ENCODE measurements at places on chromosomes 13 and 19. TPM values are rescaled to one million over a fixed set of nuclear protein-coding genes. Genes with fewer than 3 reads are reported as not detected.

DNA sequence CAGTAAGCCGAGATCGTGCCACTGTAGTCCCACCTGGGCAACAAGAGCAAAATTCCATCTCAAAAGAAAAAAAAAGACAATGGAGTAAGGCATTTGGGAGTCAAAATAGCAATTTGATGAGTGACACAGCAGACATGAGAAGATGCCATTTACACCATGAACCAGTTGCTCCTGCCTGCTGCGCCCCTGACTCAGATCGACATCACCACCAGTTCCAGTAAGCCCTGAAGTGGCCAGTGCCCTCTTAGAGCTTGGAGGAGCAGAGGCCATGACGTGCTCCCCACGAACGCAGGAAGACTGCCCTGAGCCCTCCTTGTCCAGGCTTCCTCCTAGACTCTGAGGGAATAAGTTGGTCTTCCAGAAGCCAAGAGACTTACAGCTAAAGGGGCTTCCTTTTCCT is 339.2 kb downstream of the MYO16 start:
- no peak overlapping the region for H3K4me3 ChIP-seq
- H3K36me3 ChIP-seq, result no peaks in the 10 kb centered on the region
- H3K27me3 ChIP-seq, result no peaks in the 10 kb centered on the region
- no peak for DNase-seq
- no peaks in the 10 kb centered on the region for H3K4me1 ChIP-seq
- H3K27ac ChIP-seq, result no peak overlapping the region

DNA sequence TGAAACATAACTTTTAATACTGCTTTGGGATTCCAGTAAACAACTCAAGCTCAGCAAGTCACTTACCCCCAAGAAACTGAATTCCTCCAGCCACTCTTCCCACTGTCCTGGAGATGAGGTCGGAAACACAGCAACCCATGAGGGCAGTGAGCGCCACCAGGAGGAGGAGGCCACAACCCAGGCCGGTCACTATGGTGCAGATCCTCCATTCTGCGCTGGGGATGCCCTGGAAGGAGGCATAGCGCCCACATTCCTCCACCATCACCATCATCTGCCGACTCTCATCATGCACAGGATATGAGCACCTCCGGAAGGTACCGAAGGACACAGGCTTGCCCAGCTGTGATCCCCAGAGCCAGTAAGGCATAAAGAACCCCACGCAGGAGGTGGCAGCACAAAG is 2.2 kb downstream of the LHFPL6 start:
- H3K36me3 ChIP-seq, result no peaks in the 10 kb centered on the region
- peak overlapping the region; percentile 91 for H3K4me3 ChIP-seq
- H3K27ac ChIP-seq, result peak overlapping the region; percentile 67
- DNase-seq, result peak; percentile 65

- H3K27ac ChIP-seq, result peak overlapping the region; percentile 1
- no peak for DNase-seq
- H3K36me3 ChIP-seq, result peaks cover 12% of the 10 kb centered on the region
Observed at GRCh38 chr19:3692141-3693024, 7.9 kb downstream of the PIP5K1C start.

USHBP1 gene
- total RNA-seq, result 5.1 TPM

DNA sequence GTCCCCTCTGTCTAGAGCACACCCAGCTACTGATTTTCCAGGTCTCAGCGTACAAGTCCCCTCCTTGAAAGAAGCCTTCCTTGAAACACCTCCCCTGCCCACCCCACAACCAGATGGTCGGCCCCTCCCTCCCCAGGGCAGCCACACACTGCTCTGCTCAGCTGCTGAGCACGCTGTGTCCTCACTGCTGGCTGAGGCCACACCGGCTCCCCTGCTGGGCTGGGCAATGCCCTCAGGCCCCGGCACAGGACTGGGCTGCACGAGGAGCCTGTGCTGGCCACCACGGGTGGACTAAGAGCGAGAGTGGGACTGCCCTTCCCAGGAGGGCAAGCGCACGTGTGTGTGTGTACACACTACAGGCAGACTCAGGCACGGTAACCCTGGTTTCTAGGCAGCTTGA is 11.8 kb upstream of the RSPH6A start:
- no peaks in the 10 kb centered on the region for H3K27me3 ChIP-seq
- no peak overlapping the region for H3K4me3 ChIP-seq
- H3K27ac ChIP-seq, result no peak overlapping the region
- no peaks in the 10 kb centered on the region for H3K4me1 ChIP-seq
- peaks cover 96% of the 10 kb centered on the region for H3K36me3 ChIP-seq

DNA sequence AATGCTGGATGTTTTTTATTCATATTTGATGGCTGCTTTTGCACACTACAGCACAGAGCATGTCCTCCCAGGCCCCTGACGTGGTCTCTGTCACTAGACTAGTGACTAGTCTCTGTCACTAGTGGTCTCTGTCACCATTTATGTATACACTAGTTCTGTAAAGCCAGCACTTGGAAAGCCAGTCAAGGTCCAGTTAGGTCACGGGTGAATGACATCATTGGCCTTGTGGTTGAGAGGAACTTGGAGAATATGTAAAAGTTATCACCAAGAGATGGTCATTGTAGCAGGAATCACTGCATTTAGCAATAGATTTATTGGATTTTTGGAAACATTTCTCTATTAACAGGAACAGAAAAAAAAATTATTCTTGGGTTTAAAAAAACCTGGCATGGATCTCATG is 72.9 kb downstream of the SHISA2 start:
- H3K36me3 ChIP-seq, result no peaks in the 10 kb centered on the region
- no peak overlapping the region for H3K4me3 ChIP-seq
- no peaks in the 10 kb centered on the region for H3K4me1 ChIP-seq
- H3K27ac ChIP-seq, result no peak overlapping the region
- no peaks in the 10 kb centered on the region for H3K27me3 ChIP-seq

DNA sequence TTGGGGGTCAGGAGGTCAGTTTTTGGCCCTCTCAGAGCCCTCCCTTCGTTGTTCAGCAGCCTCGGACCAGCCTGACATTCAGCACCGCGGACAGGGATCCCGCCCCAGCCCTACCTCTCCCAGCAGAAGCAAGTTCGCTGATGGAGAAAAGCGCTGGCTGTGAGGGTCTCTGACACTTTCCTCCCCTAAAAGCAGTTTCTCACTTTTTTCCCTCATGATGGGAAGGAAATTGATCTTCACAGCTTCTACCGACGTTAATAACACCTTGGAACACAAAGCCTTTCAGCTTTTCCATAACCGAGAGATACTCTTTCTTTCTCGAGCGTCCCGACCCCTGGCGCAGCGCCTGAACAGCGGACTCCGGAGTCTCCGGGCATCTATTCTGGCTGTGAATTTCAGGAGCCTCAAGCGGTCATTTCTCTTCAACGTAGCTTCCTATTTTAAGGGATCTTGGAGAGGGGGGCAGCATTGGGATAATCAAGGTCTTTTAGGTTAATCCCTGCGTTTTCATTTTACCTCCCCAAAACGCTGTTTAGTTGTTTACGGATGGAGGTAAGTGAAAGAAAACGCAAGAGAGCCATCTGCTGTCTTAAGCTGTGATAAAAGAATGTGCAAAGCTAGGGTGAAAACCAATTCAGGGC is 467.2 kb downstream of the ITGBL1 start:
- peaks cover 17% of the 10 kb centered on the region for H3K27me3 ChIP-seq
- H3K36me3 ChIP-seq, result no peaks in the 10 kb centered on the region
- no peaks in the 10 kb centered on the region for H3K4me1 ChIP-seq
- peak overlapping the region; percentile 25 for H3K4me3 ChIP-seq

DNA sequence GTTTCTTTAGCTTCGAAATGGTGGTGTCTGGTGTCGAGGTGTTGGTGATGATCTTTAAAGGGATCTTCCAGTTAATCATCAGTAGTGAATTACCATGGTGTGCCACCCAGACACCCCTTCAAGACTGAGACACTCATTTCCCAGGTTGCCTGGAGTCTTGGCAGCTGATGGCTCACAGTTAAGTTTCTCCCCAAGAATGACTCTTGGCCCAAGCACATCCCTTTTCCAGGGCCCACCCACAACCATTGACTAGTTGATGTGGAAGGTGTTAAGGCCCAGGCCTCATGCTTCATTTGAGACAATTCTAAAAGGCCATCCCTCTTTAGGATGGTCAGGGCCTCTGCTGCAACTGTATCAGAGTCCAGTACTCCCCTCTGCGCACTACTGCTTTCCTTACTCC is 145.5 kb downstream of the FOXO1 start:
- DNase-seq, result no peak
- no peaks in the 10 kb centered on the region for H3K27me3 ChIP-seq
- H3K4me1 ChIP-seq, result no peaks in the 10 kb centered on the region

TBXA2R gene
- 5.1 TPM for total RNA-seq

SPHK2 gene
- total RNA-seq, result 5.7 TPM

MYPOP gene
- 16.0 TPM for total RNA-seq

- H3K36me3 ChIP-seq, result no peaks in the 10 kb centered on the region
- no peaks in the 10 kb centered on the region for H3K4me1 ChIP-seq
- H3K27me3 ChIP-seq, result no peaks in the 10 kb centered on the region
- no peak overlapping the region for H3K4me3 ChIP-seq
- no peak for DNase-seq
- peak overlapping the region; percentile 19 for H3K27ac ChIP-seq
Observed at GRCh38 chr13:80684217-80684991, 343.5 kb upstream of the SPRY2 start.

- H3K4me1 ChIP-seq, result no peaks in the 10 kb centered on the region
- no peak overlapping the region for H3K4me3 ChIP-seq
- no peaks in the 10 kb centered on the region for H3K36me3 ChIP-seq
- H3K27me3 ChIP-seq, result no peaks in the 10 kb centered on the region
- DNase-seq, result no peak
Observed at GRCh38 chr13:71149498-71150363, 717.3 kb downstream of the DACH1 start.

GRCh38 chr19:8390617-8390981 is 439 bp downstream of the RAB11B start:
- H3K4me3 ChIP-seq, result peak overlapping the region; percentile 82
- peak overlapping the region; percentile 100 for H3K27ac ChIP-seq
- DNase-seq, result peak; percentile 95

- H3K36me3 ChIP-seq, result no peaks in the 10 kb centered on the region
- H3K4me3 ChIP-seq, result no peak overlapping the region
- H3K4me1 ChIP-seq, result no peaks in the 10 kb centered on the region
- DNase-seq, result no peak
- no peak overlapping the region for H3K27ac ChIP-seq
Observed at GRCh38 chr13:67258482-67258881, 28.3 kb upstream of the PCDH9 start.

ZNF14 gene
- total RNA-seq, result 3.1 TPM

- no peaks in the 10 kb centered on the region for H3K4me1 ChIP-seq
- H3K36me3 ChIP-seq, result no peaks in the 10 kb centered on the region
- H3K27me3 ChIP-seq, result no peaks in the 10 kb centered on the region
- no peak for DNase-seq
Observed at GRCh38 chr13:75749407-75749806, 113.3 kb downstream of the LMO7 start.

FCAR gene
- not detected for total RNA-seq

GRCh38 chr13:91216928-91217700 is 130.4 kb upstream of the MIR17HG start:
- H3K36me3 ChIP-seq, result no peaks in the 10 kb centered on the region
- H3K27ac ChIP-seq, result no peak overlapping the region
- no peak for DNase-seq

DNA sequence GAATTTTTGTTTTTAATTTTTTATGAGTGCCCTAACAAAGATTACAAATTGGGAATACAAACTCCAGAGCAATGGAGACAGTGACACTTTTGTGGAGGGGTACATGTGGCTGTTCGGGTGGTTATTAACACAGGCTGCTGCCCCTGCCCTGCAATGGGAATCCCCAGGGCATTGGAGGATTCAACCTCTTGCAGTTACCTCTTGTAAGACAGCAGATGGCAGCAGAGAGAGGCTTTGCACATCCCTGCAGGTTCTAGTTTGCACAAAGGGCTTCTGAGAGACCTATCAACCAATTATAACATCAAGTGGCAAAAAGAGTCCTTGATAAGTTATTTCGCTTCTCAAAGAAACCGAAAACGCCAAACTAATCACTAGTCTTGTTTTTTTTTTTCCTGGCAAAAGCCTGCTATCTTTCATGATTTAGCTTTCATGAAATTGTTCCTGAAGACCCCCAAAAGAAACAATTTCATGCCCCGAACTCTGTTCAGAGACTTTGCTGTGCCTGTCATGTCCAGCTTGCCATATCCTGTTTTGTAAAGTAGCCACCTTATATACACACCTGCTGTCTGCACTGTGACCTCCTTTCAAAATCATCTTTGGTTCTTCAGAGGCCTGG is 10.4 kb downstream of the GJB2 start:
- H3K4me1 ChIP-seq, result no peaks in the 10 kb centered on the region
- no peak overlapping the region for H3K4me3 ChIP-seq

ZNF547 gene
- total RNA-seq, result 3.5 TPM

MEDAG gene
- 41.9 TPM for total RNA-seq

DNA sequence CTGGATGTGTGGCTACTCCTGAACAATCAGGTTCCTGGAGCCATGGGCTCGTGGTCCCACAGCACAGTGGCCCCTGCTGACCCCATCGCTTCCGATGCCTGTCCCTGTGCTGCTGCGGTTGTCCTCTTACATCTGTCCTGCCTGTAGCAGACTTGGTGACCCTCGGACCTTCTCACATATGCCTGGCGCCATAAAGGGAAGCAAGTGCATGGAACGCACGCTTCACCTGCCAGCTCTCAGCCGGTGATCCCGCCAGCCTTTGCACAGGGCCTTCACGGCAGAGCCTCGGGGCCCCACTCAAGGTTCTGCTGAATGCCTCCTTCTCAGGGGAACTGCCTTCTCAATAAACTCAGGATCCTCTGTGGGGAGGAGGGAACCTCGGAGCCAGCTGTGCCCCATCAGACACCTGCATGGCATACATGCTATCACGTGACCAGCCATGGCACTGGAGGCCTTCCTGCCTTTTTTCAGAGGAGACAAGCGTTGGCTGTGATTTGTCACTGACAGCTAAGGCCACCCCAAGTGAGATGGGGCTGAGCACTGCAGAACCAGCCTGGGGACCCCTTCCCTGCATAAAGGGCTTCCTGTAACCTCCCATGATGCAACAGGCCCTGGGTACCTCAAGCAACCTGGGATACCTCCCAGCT is 24.3 kb downstream of the PEPD start:
- no peaks in the 10 kb centered on the region for H3K4me1 ChIP-seq
- H3K36me3 ChIP-seq, result peaks cover 34% of the 10 kb centered on the region
- no peaks in the 10 kb centered on the region for H3K27me3 ChIP-seq

DNA sequence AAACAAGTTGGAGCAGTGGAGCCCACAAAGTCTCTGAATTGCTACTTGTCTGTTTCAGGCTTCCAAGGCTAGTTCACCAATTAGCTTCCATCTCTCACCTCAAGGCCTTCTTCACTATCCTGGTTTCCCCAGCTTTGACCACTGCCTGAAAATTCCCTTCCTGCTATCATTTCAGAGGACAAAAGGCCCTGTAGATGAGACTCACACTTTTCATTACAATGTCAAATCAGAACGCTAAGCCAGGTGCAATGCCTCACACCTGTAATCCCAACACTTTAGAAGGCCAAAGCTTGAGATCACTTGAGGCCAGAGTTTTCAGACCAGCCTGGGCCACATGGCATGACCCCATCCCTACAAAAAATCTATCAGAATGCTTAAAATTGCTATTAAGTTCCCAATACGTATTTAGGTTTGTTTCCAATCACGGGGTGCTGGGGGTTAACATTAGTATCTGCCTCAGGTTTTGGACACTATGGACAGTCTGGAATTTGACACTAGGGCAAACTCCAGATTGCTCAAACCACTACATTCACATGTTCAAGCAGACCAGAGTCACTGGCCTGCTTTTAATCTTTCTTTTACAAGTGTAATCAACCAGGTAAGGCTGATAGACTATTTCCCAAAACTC is 5.5 kb downstream of the TPT1 start:
- H3K36me3 ChIP-seq, result peaks cover 66% of the 10 kb centered on the region
- no peak overlapping the region for H3K4me3 ChIP-seq
- H3K27me3 ChIP-seq, result no peaks in the 10 kb centered on the region
- DNase-seq, result no peak

Measured in heart left ventricle (tissue), 16 donors.